Astrocyte of the spinal cord (primary cell): ENCODE measurements at places on chromosomes 3 and 15.
A peak's percentile ranks its signal among the peaks of the same experiment; 100 is the strongest.

- no peak for DNase-seq
Observed at GRCh38 chr3:189572249-189572648, 58.9 kb upstream of the TP63 start.

GRCh38 chr15:39670687-39671086 lies 89.8 kb downstream of the THBS1 start:
- no peak for DNase-seq

GRCh38 chr15:84605554-84605882 lies 4.7 kb downstream of the ZSCAN2 start:
- no peak for DNase-seq

DNA sequence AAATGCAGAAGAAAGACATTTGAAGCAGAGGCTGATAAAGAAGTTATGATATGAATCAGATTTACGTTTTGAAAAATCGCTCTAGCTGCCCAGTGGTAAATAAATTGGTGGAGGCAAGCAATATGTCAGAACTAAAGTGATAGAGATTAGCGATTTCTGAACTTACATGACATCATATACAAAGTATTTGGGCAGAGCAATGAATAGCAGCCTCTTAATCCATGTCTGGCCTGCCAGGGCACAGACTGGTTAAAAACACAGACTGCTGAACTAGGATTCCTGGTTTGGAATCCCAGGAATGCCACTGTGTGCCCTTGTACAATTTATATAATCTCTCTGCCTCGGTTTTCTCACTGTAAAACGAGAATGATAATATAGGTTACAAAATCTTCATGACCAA lies 243.1 kb upstream of the SETMAR start:
- DNase-seq: no peak

DNA sequence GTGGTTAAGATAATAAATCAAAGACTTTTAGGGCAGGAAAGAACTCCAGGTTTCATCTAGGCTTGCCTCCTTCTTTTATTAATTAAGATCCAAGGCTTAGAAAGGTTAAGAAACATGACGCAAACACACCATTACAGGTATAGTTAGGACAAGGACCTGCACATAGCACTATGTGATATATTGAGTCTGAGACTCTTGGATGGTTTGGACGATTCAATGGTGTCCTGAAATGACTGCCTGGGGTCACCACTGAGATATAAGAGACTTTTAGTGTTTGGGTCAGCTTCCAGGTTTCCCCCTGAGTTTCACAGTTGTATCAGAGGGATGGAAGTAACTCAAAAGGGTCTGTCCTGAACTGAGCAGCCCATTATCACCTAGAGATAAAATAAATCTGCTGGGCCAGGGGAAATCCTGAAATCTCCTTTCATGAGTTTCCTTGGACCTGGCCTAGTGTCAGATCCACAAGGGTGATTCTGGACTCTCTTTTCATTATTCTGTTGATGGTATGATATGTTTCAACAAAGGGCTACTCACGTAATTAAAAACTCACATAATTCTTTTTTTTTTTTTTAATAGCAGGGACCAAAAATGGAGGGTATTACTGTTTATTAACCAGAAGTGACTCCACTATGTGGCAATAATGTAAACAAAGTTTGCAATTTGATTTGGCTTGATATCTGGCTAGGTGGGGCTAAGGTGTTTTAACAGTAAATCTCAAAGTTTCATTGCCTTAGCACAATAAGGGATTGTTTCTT lies 55.6 kb upstream of the ADGRG7 start:
- no peak for DNase-seq

GRCh38 chr15:90481023-90481422 lies 48.7 kb upstream of the CRTC3 start:
- peak; percentile 25 for DNase-seq

- no peak for DNase-seq
Observed at GRCh38 chr3:10289787-10290355, 2.9 kb downstream of the GHRL start.

- DNase-seq: no peak
Observed at GRCh38 chr15:42401544-42402454, 42.5 kb downstream of the CAPN3 start.

- peak; percentile 20 for DNase-seq
Observed at GRCh38 chr3:16512435-16513140, 911 bp downstream of the RFTN1 start.

DNA sequence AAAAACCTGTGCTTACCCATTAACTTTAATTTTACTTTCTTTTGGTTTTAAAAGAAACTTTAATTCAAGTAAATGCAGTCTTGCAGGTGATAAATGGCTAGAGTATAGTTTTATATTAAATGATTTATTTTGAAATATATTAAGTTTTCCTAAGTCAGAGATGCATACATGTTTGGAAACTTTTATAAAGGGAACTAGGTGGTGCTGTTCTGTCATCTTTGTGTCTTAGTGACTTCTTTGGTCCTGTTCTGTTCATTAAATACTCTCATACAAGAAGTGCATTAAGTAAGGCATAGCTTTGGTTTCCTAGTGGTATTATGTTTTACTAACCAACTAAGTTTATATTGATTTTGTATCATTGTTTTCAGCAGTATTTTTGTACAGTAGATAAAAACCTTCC lies 15.6 kb downstream of the CADM2 start:
- no peak for DNase-seq

GRCh38 chr3:58994746-58995330 lies 55.0 kb downstream of the CFAP20DC start:
- peak; percentile 72 for DNase-seq

GRCh38 chr3:181689546-181689945 lies 22.2 kb upstream of the SOX2 start:
- no peak for DNase-seq

DNA sequence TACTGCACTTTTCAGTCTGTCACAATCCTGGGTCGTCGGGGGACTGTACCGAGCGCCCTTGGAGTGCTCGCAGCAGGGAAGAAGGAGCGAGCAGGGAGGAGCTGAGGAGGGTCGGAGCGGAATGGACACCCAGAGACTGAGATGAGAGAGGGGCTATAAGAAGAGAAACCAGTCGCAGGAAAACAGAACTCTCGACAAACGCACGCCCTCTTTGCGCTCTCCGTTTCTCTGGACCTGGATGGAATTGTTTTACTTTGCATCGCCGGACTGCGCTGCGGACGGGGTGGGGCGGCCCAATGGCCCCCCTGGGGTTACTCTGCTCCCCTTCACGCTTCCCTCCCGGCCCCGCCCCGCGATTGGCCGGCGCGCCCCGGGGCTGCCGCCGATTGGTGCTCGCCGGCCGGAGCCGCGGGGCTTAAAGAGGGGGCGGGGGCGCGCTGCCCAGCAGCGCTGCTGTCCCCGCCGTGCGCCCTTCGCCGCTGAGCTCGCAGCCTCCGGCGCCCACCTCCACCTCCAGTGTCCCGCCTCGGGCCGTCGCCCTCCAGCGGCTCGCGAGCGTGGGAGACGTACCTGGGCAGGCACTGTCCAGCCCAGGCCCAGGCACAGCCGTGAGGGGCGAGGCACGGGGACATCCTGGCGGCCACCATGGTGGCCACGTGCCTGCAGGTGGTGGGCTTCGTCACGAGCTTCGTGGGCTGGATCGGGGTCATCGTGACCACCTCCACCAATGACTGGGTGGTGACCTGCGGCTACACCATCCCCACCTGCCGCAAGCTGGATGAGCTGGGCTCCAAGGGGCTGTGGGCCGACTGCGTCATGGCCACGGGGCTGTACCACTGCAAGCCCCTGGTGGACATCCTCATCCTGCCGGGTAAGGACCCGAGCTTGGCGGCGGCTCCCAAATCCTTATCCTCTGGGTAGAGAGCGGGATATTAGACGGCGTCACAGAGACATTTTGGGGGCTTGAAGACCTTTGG lies at the start of gene CLDN11:
Gene CLDN11, plus strand, starts transcription at position 447 of the 977 bp plus-strand sequence. Its CDS starts 199 bp downstream, at position 646.
- peak; percentile 80 for DNase-seq

DNA sequence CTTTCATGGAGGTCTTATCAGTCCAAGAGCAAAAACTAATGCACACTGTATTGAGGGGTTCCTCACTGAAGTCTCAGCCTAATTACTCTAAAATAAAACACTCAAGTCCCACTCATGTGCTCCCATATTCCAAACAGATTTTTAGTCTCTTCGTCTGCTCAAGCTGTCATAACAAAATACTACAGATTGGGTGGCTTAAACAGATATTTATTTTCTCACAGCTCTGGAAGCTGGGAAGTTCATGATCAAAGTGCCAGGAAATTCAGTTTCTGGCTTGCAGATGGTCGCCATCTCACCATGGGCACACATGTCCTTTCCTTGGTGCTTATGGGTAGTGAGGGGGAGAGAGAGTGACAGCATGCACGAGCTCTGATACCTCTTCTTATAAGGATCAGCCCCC lies 147.5 kb downstream of the ANXA2 start:
- DNase-seq: no peak

DNA sequence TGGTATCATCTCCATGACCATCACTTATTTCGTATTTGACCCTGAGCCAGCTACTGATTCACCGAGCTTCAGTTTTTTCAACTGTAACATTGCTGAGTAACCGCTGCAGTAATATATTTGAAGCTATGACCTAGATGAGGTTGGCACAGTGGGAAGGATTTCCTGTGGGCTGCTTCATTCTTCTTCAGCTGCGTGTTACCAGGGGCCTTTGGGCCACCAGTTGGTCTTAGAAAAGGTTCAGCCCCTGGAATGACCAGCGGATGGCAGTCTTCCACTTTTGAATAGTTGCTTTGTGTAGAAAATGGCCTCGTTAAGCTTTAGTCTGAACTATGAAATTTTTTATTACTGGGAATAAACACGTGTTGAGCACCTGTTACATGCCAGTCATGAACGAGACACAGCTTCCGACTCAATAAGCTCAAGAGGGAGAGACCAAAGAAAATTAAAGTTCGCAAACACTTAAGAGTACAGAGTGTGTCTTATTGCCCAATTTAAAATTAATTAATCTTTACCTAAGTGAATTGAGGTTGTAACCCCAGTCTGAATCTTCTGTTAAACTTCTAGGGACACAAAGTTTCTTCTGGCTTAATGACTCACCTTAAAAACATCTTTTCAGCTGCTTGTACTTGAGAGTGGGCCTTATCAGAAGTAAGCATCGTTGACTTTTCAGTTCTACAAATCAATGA lies 57.6 kb upstream of the NR2E3 start:
- DNase-seq: peak; percentile 99

- peak; percentile 63 for DNase-seq
Observed at GRCh38 chr15:52005748-52006701, 13.0 kb upstream of the MAPK6 start.

GRCh38 chr15:35519541-35520149 lies 26.3 kb downstream of the DPH6 start:
- DNase-seq: peak; percentile 69

- peak; percentile 48 for DNase-seq
Observed at GRCh38 chr15:63156755-63157117, 541 bp downstream of the RPS27L start.

DNA sequence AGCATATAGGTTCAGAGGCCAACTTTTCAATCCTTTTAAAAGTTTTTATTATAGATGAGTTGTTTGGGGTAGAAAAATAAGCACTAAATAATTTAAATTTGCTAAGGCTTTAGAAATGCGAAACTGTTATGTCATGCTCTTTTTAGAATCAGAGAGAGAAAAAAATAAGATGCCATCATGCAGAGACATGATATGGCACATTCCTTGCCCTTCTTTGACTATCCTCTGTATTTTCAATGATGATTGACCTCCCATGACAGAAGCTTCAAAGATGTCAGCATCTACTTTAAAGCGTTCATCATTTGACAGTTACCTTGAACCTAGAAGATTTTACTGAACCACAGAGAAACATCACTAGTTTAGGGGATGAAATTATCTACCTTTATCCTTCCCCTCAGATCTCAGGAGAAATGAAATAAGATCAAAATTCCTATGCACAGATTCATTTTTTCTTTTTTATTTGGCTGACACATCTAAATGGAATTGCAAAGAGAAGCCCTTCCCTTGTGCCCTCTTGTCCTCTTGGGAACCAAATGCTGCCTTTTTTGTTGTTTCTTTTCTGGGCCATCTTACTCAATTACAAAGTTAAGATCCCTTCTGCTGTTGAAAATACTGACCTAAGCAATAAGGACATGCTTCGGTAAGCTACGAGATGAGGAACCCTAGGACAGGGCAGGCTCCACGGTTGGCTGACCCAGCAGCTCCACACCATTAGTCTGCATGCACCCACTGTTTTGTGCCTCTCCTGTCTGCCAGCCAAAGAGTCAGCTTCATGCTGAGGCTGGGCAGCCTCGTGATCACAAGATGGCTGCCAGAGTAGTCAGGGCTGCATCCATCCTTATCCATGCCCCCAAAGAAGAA lies 289.7 kb upstream of the TPM1 start:
- DNase-seq: peak; percentile 14

- no peak for DNase-seq
Observed at GRCh38 chr15:73028031-73028430, 24.2 kb upstream of the NEO1 start.

DNA sequence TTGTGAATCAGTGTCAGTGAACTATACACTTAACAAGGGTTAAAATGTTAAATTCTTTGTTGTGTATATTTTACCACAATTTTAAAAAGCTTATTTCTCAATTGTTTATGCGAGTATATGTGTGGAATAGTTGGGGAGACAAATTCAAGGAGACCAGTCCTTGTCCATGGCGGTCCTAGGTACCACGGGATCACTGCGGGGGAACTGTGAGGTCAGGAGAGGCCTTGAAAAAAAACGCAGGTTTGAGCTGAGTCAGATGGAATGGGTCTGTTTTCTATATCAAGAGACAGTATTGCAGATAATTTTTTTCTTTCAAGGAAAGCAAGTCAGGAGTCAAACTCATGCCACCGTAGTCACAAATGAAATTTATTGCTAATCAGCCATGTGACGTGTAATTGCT lies 18.5 kb downstream of the IGF1R start:
- no peak for DNase-seq

DNA sequence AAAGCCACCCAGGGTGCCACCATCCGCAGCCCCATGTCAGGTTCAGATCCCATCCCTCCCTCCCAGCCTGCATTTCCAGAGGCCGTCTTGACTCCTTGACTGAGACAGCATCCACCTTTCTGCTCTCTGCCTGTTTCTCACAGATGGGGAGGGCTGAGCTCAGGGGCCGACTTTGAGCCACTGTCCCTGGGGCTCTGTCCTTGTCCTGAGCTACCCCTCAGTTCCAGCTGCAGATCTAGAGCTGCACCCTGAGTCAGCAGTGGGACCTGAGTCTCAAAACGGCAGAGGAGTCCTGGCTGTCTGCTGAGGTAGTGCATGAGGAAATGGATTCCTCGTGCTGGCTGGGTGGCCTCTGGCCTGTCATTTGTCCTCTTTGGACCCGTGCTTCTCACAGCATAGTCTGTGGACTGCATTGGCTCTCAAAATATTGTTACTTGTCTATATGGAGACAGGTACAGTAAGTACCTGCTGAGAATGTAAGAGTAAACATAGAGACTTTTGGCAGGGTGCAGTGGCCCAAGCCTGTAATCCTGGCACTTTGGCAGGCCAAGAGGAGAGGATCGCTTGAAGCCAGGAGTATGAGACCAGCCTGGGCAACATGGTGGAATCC lies 22.3 kb downstream of the RPLP1 start:
- DNase-seq: no peak
